NCI-H226 (cell line): ENCODE measurements at places on chromosomes 16 and 17.

DNA sequence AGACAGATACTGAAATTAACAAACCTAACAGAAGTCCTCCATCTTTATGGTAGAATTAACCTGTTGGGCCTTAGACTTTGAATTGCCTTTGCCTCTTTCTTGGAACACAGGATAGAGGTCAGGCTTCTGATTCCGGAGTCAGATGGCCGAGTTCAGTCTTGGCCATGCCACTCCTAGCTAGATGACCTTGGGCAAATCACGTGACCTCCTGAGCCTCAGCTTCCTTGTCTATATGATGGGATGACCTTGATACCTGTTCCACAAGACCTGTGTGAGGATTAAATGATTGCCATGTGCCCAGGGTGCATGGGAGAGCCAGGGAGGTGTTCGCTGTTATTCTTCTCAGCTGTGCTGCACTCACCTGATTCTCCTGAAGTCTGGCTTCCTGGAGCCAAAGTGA lies 161.4 kb downstream of the CMIP start:
- DNase-seq = no peak

- no peak for DNase-seq
These were observed 122.0 kb downstream of the USP22 start for GRCh38 chr17:20920815-20921199.

GRCh38 chr17:2266865-2267228 lies 36.7 kb downstream of the SMG6 start:
- DNase-seq = no peak

- DNase-seq = no peak
These were observed 9.9 kb downstream of the TBC1D16 start for GRCh38 chr17:80025796-80026195.

DNA sequence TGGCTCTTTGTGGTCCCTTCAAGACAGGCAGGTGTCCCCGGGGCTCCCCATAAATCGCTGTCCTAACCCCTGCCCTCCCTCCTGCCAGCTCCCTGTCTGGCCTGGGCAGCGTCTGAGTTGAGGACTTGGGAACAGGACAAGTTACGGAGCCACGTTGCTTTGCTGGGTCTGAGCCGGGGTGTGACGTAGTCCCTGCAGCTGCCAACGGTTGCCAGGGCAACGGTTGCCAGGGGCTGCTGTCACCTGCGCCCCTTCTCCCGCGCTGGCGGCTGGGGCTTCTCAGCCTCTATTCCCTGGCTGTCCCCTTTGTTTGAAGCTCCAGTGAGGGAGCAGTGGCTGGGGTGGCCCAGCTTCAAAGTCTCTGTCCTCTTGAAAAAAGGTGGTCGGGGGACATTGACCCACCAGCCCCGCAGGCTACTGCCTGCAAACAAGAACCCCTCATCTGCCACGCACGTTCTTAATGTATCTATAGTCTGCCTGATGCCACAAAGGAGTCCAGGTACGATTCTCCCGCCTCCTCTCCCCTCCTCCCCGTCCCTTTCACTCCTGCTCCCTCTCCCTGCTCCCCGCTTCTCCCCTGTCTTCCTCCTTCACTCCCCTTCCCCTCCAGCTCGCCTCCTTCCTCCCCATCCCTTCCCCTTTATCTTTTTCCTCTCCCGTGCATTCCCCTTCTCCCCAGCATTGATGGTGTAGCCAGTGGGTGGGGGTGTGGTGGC lies 10.9 kb downstream of the ADGRG1 start:
- no peak for DNase-seq

GRCh38 chr16:8846401-8846932 lies 22.3 kb downstream of the CARHSP1 start:
- no peak for DNase-seq

DNA sequence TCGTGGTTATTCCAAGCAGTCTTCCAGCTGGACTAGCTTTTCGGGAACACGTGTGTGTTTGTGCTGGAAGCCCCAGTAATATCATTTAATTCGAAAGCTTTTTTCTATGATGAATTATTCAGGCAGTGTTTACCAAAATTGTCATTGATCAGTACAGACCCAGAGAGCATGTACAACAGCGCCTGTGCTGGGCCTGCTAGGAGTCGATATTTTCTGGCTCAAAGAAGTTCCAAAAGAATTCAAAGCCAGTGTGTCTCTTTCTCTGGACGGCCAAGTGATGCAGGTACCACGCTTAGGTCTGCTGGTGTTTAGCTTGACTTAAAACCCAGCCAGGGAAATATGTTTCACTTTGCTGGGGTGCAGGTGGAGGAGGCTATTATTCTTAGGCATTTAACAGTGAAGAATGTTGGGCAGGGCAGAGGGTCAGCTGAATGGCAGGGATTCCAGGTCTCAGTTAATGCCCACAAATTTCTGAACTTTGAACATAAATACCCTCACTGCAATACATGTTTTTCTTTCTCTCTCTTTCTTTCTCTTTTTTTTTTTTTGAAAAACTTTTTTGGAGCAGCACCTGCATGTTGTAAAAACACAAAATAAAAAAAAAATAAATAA lies 401.3 kb downstream of the WWOX start:
- DNase-seq = no peak

- DNase-seq = peak; percentile 15
These were observed 125.0 kb downstream of the HS3ST3A1 start for GRCh38 chr17:13476720-13477119.

DNA sequence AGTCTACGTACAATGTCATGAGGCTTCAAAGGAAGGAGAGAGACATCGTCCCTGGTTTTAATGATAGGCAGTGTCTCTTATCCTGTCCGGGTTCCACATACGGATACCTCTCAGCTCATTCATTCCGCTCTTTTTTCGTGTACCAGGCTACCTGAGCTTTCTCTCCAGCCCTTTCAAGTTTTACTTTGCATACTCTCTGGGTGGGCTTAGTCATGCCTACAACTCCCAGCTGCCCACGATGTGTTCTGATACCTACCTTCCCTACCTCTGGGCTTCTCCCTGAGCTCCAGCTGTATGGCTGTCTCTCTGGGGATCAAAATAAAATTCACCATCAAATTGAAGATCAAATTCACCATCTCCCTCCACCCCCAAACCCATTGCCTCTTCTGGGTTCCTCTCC lies 354.0 kb upstream of the EEF2KMT start:
- DNase-seq = no peak

DNA sequence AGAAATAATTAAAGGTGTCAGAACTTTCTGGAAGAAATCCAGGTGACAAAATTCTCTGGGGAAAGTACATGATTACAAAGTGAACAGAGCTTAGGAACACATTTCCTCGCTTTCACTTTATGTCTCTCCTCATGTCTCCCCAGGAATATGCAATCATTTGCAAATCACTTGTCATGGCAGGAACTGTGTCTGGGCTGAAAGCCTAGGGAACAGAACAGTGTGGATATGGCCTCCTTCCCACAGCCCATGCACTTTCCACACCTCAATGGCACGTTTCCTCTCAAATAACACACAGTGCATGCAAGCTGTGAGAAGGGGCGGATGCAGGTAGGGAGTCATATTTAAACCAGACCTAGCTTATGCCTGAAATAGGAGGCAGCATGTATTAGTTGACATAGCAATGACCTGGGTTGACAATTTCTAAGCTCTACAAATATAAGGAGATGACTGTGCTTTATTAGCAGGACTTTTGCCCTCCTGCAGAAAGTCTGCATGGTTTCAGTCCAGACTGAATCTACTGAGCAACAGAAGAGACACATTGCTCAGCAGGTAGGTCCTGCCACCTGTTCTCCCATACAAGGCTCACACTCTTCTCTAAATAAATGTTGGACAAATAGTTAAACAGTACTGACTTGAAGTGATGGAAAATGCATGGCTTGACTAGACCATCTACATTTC lies 236.0 kb upstream of the ELAC2 start:
- no peak for DNase-seq

DNA sequence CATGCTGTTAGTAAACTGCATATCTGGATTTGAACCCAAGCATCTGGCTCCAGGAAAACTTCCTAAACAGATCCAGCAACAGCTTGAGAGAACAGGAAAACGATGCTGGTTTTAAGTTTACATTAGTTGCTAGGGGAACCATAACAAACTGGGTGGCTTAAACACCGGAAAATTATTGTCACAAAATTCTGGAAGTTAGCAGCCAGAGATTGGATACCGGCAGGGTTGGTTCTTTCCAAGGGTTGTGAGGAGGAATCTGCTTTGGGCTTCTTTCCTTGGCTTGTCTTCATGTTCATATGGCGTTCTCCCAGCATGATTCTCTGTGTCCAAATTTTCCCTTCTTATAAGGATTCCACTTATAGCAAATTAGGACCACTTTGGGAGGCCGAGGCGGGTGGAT lies 276.9 kb upstream of the TOM1L1 start:
- DNase-seq = no peak

DNA sequence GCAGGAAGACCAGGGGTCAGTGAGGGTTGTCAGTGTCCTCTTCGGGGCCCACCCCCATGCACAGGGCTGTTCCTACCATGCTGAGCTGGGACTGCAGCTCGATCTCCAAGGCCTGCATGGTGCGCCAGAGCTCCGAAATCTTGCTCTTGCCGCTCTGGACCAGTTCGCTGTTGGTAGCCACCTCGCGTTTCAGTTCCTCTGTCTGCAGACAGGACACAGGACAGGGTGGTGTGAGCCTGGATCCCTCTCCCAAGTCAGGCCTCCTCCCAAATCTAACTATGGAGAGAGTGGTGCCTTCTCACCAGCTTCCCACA lies 90.9 kb downstream of the GOSR1 start:
- DNase-seq = no peak

- DNase-seq = no peak
These were observed 2.1 kb downstream of the NMT1 start for GRCh38 chr17:45063198-45063597.

DNA sequence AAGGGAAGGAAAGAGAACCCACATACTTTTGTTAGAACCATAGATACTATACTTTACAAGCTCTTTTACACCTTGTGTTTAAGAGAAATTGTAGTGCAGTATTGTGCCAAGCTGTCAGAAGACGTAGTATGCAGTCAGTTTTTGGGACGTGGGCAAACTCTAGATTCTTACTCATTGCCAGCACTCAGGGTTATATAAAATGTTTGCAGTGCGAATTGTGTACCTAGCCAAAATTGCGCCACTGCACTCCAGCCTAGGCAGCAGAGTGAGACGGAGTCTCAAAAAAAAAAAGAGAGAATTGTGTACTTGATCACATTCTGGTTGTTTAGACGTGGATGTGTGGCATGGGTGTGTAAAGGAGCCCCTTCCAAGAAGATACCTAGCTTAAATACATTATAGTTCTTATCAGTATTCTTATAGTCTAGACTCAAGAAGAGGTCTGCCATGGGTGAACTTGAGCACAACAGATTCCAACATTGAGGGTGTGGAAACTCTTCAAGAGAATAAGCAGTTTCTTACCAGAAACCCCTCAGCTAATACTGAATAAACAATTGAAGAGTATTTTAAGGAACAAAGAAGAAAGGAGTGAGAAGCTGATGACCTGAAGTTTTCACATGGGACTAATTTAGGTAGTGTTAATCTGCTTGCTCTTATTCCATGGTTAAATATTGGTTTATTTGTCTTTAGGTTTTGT lies 27.4 kb upstream of the MRC2 start:
- DNase-seq = no peak

- DNase-seq = peak; percentile 11
These were observed 56.2 kb downstream of the PRMT7 start for GRCh38 chr16:68367030-68367429.

- DNase-seq = no peak
These were observed 17.8 kb downstream of the ACTG1 start for GRCh38 chr17:81494626-81495377.

GRCh38 chr17:29572691-29573557 lies 4.4 kb downstream of the TP53I13 start:
- no peak for DNase-seq

DNA sequence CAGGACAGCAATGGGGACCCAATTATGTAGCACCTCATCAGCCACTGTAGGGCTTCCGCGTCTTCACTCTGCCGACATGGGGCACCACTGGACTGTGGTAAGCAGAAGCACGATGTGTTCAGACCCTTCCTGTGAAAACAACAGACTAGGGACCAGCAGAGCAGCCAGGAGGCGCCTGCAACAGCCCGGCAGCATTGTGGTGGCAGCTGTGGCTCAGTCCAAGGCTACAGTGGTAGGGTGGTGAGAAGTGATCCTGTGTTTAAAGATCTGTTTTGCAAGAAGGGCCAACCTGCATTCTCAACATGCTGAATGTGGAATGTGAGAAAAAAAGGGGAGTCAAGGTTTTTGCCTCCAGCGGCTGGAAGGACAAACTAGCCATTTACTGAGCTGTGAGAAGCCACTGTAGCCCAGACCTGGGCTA lies 80.8 kb downstream of the GAS7 start:
- no peak for DNase-seq

DNA sequence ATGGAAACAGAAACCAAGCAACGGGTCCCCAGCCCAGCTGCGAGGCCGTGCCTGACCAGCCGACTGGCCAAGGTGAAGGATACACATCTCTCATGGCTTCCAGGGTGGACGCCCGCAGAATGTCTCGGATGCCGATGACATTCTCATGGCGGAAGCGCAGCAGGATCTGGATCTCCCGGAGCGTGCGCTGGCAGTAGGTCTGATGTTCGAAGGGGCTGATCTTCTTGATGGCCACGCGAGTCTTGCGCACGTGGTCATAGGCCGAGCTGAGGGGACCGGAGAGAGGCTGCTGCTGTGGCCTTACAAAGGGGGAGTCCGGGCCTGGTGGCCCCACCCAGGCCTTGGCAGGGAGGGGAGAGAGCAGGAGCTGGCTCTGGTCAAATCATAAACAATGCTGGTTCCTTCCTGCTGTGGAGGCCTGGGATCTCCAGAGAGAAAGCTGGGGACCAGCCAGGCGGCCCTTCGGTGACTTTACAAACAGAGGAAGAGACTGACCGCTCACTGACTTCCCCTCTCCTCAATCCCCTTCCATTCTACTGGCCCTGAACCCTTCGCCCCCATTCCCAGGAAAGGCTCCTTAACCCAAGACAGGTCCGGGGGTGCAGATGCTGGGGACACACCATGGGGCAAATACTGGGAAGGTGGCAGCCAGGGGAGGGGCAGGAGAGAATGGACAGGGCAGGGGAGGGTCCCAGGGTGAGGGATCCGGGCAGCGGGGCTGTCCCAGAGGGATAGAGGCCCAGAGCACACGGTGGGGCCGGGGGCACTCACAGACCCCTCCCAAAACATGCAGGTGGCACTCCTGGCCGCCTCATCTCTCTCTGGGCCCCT lies 1.1 kb downstream of the MAPK3 start:
- no peak for DNase-seq

- DNase-seq = no peak
These were observed 3.1 kb upstream of the IGFBP4 start for GRCh38 chr17:40440166-40440565.

DNA sequence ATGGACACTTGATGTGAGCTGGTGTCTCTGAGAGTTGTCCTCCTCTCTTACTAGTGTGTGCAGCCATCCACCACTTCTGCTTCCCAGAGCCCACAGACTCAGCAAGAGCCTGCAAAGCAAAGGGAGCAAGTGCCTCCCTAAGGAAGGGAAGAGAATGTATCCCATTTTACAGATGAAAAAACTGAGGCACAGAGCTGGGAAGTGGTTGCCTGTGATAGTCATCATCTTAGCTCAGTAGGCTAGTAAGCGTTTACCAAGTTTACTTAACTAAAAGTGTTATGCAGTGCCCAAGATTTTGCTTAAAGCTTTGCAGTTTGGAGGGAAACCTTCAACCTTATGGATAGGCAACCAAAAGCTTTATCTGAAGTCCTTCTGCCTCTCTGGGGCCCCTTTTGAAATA lies 23.0 kb upstream of the EFCAB13 start:
- no peak for DNase-seq
